ENCODE measurements at places on chromosomes 7 and 10.

DNA sequence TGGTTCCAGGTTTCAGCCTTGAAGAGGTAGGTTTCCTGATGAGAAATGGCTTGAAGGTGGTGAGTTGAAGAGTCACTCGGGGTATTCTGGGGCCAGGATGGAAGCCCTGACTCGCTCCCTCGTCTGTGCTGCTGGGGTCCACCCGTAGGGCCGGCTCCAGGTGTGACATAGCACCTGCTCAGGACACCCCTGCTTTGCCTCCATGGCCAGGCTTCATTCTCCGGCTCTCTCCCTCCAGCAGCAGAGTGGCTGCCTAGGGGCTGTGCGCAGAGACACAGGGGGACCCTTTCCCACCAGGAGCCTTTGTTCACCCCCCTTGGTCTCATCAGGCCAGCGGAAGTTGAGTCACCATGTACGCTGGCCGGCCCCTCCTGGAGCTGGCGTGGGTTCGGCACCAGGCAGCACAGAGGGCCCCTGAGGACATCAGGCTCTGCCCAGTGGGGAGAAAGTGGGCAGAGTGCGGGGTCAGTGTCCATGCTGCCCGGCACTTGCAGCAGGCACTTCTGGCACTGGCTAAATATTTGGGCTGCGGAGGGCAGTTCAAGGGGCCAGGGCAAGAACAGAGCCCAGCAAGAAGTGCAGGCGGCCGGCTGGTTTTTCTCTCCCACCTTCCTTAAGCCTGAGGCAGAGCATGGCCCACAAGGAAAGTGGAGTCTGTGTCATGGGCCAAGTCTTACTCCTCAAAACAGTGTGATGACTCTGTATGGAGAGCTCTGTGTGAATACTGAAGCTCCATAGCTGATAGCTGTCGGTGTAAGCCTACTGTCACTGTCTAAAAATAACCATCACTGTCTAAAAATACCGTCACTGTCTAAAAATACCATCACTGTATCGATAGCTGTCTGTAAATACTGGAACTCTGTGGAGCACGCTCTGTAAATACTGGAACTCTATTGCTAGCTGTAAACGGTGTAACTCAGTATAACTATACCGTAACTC lies 3.7 kb upstream of the PRKAR1B start:
- no peak for DNase-seq

GRCh38 chr7:13717031-13717430 lies 272.4 kb downstream of the ETV1 start:
- DNase-seq = no peak

DNA sequence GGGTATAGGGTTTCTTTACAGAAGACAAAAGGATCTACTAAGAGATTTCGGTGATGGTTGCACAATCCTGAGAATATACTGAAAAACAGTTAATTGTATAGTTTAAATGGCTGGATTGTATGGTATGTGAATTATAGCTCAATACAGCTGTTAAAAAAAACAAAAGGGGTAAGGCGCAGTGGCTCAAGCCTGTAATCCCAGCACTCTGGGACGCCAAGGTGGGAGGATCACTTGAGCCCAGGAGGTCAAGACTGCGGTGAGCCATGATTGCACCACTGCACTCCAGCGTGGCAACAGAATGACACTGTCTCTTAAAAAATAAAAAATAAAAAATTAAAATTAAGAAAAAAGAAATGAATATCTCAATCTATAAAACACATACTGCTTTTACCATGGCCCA lies 18.5 kb downstream of the ESYT2 start:
- no peak for DNase-seq

DNA sequence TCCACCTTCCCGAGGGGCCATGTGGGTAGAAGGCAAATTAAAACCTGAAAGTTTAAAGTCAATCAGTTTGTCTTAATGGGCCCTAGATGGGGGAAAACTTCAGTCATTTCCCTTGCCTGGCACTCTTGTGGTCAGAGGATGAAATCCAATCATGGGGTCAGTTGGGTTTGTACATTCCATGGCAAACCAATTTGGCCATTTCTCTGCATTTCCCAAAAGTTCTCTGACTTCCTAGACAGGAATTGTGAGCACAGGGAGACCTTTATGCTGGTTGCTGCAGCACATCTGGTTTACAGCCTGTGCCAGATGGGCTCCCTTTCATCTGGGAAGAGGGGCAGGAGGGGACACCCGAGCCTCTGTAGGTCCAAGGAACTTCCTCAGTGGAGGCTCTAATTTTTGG lies 113.0 kb downstream of the CYP26A1 start:
- no peak for DNase-seq

DNA sequence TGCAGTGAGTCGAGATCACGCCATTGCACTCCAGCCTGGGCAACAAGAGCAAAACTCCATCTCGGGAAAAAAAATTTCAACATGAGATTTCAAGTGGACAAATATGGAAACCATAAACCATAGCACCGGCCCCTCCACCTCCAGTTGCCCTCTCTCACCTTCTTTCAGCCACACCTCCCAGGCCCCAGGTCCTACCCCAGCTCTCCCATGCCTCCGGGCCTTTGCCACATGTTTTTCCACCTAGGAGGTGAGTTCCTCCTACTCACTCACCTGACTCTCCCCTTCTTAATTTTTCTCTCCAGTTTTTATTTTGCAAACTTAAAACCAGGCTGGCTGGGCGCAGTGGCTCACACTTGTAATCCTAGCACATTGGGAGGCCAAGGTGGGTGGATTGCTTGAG lies 13.7 kb upstream of the CLDN4 start:
- DNase-seq = no peak

GRCh38 chr10:117363028-117363427 lies 12.2 kb downstream of the PDZD8 start:
- DNase-seq = no peak

GRCh38 chr10:110151467-110151866 lies 55.9 kb upstream of the MXI1 start:
- DNase-seq = peak; percentile 91

DNA sequence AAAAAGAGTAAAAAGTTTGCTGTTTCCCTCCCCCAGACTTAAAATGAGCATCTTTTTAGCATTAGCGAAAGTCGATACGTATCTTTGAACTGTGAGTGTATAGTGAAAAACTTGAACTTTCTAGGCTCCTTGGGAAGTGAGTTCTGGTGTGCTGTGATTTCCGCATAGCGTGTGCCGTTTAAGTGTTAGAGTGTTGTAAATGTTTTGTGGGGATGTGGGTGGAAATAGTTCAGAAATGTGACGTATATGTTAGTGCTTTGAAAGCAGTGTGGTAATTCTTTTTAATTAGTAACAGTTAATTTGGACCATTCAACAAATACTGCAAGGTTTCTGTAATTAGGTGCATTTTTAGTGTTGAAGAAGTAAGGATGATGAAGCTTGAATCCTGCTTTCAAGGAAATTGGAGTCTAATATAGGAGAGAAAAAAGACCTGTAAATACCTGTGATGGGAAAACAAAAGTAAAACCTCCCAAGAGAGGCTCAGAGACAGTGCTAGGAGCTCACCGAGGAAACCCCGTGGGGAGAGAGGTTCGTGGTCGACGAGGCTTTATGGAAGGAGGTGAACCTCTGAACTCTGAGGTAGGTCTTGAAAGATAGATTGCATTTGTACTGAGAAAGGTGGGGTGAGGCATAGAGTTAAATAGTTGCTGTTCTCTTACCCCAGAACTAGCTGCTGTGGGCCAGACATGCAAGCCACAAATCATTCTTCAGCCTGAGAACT lies 40.8 kb downstream of the RBM33 start:
- no peak for DNase-seq

DNA sequence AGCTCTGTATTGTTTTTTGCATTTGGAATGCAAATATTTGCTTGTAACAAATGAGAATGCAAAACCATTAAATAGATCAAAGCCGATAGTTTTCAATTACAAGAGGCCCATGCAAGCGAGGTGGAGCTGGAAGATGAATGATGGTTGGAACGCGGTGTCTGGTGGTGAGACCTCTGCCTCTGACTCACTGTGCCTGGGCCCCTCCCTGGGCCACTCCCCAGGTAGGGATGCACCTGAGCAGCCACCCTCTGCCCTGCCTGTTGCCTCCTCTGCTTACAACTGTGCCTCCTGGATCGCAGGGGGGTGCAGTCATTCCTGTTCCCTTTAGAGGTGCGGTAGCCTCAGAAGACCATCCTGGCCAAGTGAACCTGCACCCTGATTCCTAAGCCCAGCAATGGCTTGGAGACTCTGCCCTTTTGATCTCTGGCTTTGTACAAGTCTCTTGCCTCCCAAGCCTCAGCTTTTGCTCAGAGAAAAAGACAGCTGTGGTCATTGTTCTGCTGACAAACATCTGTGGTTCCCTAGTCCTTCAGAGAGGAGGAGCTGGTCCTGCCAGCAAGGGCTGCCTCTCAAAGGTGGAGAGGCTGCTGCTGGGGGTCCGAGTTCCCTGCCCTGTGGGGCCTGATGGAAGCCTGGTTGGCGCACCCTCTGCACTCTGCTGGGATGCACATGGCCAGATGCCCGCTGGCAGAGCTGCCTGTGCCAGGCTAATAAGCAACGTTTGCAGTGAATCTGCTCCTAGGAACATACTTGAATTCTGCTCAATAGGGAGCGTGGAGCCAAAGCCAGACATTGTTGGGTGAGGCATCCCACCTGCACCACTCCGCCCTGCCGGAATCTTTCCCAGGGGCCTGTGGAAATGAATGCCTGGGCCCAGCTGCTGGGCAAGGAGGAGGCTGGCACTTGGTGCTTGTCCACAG lies 126.3 kb upstream of the TCERG1L start:
- no peak for DNase-seq

DNA sequence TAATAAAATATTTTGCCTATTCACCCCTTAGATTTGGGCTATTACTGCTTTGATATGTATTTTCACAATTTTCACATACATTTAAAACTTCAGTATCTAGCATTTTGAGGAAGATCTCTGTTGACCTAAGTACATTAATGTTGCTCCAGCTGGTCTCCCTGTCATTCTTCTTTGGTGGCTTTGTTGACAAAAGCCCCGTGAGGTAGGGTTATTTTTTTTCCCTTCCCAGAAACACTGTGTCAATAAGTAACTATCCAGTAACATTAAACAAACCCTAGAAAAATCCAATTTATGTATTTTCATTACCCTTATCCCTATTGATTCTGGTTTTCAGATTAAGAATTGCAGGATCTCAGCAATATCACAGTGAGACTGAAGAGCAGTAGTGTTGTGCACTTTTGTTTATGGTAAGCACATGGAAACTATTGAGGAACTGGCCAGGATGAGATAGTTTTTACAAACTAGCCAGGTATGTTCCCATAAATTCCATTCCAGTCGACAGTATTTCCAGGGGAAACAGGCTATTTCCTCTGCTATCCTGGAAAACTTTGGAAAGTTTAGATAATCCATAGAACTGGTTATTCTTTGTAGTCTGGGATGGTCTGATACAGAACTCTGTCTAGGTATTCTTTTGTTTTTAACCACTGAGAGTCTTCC lies 198.2 kb downstream of the PON1 start:
- DNase-seq = no peak

GRCh38 chr7:100185726-100186125 lies 8.0 kb downstream of the STAG3 start:
- no peak for DNase-seq

- no peak for DNase-seq
Measured at GRCh38 chr10:77974396-77975074, 48.0 kb upstream of the DLG5 start.

DNA sequence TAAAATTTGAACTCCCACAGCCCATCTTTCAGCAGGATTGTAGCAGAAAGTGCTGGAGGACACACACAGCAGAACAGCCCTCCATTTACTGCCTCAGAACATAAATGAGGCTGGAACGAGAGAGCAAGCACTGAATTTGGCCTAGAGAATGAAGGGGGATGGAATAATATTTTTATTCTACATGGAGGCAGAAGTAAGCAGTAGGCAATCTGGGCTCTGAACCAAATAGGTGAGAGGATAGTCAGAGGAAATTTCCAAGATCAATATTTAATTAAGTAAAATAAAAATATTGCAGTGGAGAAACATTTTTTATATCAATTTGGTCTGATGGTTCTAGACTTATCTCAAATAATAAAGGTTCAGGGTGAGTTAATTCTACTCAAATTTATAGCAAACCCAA lies 29.2 kb upstream of the TSPAN13 start:
- DNase-seq = no peak

DNA sequence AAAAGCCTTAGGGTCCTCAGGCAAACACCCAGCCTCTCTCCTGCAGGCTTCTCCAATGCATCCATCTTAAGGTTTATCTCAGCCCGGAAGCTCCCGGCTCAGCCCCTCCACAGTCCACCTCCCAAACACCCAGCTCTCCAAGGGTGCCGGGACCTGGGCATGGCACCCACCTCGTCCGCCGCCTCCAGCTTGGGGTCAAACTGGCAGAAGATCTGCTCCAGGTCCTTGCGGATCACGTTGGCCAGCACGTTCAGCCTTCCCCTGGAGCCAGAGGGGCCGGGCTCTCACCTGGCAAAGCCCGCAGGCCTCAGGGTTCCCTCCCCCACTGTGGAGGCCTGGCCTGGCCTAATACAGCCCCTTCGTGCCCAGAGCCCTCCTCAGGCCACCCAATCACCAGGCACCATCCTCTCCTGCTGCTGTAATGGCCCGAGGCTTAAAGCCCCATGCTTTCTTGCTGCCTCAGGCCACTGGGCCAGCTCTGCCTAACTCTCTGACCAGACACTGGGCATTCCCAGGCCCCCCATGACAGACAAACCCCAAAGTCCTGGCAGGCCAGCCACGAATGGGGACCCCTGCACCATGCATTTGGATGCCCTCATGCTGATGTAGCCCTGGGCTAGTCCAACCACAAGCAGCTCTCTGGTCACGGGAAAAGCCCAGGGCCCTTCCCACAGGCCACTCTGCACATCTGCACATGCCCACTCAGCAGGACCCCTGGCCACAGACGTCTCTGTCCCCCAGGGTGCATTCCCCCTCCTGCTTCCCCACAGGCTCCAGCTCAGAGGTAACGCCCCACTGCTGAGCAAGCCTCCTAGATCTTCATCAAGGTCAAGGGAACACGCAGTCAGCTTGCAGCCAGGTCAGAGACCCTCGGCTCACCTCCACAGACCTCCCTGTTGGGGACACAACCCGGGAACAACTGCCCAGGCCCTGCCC lies 12.3 kb downstream of the OGDHL start:
- no peak for DNase-seq

DNA sequence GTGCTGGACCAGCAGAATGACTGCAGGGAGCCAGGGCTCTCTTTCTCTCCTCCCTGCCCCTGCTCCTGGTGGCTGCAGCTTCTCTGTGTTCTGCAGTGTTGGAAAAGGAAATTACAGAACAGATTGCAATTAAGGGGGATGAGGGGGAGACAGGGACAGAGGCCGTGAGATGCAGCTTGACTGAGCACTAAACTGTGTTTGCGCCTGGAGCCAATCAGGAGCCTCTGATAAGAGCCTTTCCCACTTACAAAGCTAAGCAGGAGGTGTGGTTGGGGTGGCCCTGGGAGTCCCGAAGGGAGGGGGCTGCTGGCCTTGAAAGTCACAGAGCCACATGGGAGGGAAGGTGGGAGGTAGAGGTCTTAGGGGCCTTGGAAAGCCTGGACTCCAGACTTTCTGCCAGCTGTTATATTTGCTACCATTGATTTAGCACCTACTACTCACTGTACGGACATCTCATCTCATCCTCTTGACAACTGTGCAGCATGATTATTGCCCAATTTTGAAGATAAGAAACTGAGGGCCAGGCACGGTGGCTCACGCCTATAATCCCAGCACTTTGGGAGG lies 26.7 kb downstream of the TRIM8 start:
- no peak for DNase-seq

DNA sequence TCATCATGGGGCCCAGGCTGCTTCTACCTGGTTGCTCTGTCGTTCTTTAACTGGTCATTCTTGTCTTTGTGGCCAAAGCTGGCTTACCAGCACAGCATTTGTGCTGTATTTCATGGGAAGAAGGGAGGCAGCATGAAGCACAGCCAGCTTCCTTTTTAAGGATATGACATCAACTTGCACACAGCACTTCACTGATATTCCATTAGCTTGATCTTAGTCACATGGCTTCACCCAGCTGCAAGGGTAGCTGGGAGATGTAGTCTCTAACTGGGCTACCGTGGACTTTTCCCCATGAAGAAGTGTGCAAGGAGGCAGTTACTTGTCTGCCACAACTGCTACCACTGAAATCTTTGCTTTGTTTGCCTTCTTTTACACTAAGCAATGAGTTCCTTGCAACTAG lies 525.2 kb downstream of the LRMDA start:
- no peak for DNase-seq
